ENCODE measurements at places on chromosomes 7 and 10. TPM values are rescaled to one million over a fixed set of nuclear protein-coding genes. Genes with fewer than 3 reads are reported as not detected.
A peak's percentile ranks its signal among the peaks of the same experiment; 100 is the strongest.

The WIPF3 gene
- total RNA-seq, result 5.3 TPM

The PON1 gene
- not detected for total RNA-seq

The CCDC7 gene
- total RNA-seq, result 75.8 TPM

The GARIN1A gene
- total RNA-seq, result 8.8 TPM

- no peak for DNase-seq
Measured at GRCh38 chr7:29588212-29588611, 24.6 kb downstream of the PRR15 start.

- DNase-seq, result no peak
Measured at GRCh38 chr10:113104047-113104446, 154.0 kb downstream of the TCF7L2 start.

DNA sequence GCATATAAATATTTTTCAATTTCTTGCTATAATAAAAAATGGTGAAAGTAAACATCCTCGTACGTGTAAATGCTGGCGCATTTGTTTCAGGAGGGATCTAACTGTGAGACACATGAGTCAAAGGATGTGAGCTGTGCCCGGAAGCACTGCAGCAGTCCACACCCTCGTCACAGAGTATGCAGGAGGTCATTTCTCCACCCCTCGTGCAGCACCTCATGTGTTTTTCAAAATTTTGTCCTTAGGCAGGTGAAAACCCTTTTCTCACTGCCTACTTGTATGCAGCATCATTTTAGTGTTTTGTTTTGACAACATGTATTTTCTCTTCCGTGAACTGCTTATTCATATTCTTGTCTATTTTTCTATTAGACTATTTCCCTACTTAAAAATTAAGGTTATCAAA, 162.7 kb downstream of the AVL9 start:
- no peak for DNase-seq

DNA sequence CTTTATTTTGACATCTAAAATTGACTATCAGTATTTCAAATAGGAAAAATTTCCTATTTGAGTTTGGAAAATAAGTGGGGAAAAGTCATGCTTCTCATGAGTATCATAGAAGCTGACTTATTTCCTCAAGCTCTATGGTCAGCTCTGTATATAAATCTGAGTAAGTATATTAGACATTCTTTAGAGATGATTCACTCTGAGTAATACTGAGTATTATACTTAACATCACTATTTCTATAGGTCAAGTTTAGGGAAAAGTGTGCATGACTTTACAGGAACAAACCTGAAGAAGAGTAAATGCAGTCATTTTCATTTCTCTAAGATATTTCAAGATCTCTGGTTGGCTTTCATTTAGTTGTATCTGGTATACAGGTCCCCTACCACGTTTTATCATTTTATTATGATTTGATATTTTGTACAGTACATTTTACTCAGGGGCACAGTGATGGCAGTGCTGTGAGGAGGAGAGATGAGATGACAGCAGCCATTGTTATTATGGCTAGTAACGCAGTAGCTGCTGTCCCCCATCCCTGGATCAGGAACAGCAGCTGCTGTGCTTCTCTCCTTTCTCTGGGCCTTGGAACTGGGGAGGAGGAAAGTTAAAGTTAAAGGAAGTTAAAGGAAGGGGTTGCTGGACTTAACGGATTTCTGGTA, 15.2 kb downstream of the SND1 start:
- DNase-seq, result no peak

DNA sequence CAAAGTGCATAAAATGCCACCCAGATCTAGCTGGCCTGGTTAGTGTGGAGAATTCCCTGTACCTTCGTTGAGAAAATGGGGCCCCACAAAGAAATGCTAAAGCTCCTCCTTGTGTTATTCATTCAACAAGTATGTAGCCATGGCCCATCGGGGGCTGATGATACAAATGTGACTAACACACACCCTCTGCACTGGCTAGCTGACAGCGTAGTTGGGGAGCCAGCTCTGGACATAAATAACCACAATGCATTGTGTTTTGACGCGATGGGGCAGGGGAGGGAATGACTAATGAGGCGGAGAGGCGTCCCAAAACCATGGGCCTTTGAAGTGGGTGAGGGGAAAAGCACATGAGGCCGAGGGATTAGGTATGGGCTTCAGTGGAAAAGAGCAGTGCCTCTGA, 28.2 kb upstream of the ASL start:
- peak; percentile 33 for DNase-seq

- no peak for DNase-seq
Measured at GRCh38 chr10:3287572-3288445, 115.2 kb upstream of the PITRM1 start.

DNA sequence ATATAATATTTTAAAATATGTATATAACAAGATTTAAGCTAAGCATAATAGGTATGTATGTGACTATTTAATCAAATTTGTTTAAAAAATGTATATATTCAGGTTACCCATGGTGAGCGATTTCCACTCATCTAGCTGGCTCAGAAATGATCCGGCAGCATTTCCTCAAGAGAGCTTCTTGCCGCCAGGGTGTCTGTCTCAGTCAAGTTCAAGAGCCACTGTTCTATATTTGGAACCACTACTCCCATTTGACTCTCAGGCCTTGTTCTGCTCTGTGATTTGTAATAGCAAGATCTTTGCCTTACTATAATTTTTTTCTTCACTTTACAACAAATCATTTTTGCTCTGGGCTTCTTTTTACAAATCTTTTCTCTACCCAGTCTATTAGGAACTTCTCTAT, 48.7 kb upstream of the CNTNAP2 start:
- DNase-seq, result no peak

All from sciatic nerve (tissue), 2 donors.